Forelimb muscle (tissue), 1 donor: ENCODE measurements at places on chromosomes 1 and 21. TPM values are rescaled to one million over a fixed set of nuclear protein-coding genes. Genes with fewer than 3 reads are reported as not detected.
A peak's percentile ranks its signal among the peaks of the same experiment; 100 is the strongest.

- DNase-seq = no peak
Measured at GRCh38 chr1:31617218-31617915, at the start of gene HCRTR1. Gene HCRTR1, plus strand, starts transcription at chr1:31617689. Its CDS starts 1,504 bp downstream, at chr1:31619193.

The SERPINC1 gene
- polyA plus RNA-seq = 0.16 TPM

The C1orf105 gene
- 142 TPM for polyA plus RNA-seq

DNA sequence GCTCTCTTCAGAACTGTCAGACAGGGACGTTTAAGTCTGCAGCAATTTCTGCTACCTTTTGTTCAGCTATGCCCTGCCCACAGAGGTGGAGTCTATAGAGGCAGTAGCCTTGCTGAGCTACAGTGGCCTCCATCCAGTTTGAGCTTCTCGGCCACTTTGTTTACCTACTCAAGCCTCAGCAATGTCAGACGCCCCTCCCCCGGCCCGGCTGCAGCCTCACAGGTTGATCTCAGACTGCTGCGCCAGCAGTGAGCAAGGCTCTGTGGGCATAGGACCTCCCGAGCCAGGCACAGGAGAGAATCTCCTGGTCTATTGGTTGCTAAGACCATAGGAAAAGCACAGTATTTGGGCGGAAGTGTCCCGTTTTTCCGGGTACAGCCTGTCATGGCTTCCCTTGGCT lies 89.9 kb upstream of the PDC start:
- no peak for DNase-seq

DNA sequence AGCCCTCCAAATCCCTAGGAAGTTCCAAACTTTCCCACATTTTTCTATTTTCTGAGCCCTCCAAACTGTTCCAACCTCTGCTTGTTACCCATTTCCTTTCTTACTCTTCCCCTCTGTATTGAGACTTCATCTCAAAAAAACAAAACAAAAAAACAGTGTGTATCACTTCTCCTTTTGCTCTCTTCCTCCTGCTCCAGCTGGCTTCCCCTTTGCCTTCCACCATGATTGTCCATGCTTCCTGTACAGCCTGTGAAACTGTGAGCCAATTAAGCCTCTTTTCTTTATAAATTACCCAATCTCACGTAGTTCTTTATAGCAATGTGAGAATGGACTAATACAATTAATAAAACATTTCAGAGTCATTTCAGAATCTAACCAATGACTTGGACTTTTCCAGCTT lies 69.6 kb upstream of the KRTAP19-8 start:
- no peak for DNase-seq

The CFHR3 gene
- 2.5 TPM for polyA plus RNA-seq

GRCh38 chr1:154861607-154862094 lies 8.4 kb downstream of the KCNN3 start:
- DNase-seq = no peak

- no peak for DNase-seq
Measured at GRCh38 chr1:21639594-21640041, 29.5 kb downstream of the RAP1GAP start.

DNA sequence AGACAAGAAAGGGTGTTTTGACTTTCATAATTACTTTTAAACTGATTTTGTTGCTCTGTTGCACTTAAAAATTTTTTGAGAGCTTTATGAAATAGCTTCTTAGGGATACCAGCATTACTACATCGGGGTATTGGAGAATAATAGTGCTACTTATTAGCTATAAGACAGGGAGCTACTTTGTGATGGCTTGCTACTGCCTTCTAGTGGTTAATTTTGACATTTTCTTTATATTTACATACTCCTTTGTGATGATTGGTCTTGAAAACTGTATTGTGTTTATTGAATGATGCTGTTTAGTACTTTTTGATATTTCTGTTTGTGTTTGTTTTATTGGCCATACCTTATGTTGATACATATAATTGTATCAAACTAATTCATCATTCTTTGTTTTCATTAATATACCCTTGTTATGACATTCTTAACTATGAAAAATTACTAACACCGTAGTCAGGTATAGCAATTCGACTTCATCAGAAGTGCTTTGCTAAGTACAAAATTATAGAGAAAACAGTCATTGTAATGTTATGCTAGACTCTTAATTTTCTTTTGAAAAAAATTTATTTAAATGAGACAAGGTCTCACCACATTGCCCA lies 85.5 kb downstream of the CLIC4 start:
- peak; percentile 59 for DNase-seq

The TEX38 gene
- polyA plus RNA-seq = 0.27 TPM

GRCh38 chr21:37452227-37452626 lies 85.7 kb downstream of the DYRK1A start:
- no peak for DNase-seq

DNA sequence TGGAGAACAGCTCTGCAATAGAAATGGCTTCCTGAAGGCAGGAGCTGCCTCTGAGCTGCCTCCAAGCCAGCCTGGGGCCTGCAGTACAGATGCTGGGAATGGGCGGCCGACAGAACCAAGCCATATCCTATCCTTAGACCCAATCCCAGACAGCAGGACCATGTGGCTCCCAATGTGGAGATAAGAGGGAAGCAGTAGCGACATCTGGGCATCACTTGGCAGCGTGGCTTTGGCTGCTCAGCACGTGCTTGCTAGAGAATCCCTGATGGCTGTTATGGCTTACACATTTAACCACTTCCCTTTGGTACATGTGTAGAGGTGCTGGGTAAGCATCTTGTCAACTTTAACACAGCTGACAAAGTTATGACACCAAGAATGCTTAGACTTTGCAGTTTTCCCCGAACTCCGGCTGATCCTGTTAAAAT lies 87.7 kb downstream of the MAN1C1 start:
- DNase-seq = no peak

DNA sequence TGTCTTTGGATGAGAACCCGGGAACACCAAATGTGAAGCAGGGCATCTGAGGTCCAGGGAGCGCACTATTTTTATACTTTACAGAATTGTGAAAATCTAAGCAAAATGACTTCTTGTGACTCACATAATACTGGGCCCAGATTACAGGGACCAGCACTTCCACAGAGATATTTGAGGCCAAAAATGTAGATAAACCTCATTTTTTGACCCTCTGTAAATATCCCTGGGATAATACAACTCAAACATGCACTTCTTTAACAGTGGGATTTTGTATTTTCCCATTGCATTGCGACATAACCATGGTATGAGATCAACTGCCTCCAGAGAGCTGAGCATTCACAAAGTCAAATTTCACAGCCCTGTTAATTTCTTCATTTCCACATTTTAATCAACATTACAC lies 289.4 kb upstream of the ADGRL4 start:
- no peak for DNase-seq

DNA sequence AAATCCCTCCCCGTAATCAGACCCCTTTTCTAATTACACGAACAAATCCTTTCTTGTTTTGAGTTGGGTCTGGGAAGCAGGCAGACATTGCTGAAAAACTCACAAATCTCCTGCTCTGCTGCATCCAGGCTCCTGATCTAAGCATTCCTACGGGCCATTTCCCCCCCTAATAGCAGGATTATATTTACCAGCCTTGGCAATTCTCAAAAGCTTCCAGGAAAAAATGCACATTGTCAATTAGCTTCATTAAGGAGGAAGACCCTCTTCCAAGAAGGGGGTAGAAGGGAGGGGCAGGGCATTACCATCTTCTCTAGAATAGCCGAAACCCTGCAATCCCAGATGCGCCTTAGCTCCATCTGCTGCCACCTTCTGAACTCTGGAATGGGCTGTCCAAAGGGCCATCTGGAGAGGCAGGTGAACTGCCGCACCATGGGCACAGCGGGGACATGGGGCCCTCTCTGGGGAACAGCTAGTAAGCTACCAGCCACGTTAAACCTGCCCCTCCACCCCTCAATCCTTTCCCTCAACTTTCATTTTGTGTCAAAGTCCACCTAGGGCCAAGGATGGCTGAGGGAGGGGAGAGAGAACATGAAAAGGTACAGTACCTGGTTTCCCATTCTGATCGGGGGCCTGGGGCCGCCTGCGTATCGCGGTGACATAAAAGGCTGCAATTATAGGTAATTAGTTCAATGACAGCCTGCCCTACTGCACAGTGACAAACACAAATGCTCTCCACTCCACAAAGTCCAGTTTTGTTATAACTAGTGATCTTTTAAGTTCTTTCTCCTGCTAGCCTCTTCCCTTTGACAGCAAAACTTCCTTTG lies 56.8 kb downstream of the MRPL37 start:
- DNase-seq = no peak

DNA sequence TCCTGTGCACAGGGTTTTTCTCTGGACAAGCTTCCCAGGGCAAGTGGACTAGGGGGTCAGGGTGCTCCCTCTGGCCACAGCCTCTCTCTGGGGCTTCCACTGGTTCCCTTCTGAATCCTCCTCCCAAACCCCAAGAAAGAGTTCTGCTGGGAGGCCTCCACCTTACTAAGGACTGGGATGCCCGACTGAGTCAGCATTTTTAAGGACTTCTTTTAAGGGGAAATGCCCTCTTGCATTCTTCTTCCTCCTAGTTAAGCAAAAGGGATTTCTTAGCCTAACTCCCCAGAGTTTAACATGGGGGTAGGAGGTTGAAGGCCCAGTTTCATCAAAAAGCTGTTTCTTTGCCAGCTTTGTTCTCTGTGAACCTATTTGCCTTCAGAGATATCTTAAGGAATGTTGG lies 99.7 kb upstream of the KRTAP19-8 start:
- DNase-seq = no peak

GRCh38 chr1:77977989-77978292 lies 931 bp downstream of the FUBP1 start:
- DNase-seq = no peak

DNA sequence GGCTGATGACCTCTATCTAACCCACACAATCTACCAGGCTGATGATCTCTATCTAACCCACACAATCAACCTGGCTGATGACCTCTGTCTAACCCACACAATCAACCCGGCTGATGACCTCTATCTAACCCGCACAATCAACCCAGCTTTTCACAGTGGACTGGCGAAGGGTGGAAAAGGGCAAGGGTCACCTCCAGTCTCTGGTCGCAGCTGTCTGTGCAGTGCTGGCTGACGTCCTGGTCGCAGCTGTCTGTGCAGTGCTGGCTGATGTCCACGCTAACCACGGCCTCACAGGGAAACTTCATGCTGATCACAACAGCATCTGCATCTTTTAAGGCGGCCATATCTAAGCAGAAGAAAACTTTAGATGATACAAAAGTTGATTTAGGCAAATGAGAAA lies 12.2 kb upstream of the CCDC27 start:
- no peak for DNase-seq

- no peak for DNase-seq
Measured at GRCh38 chr1:205316161-205316566, 5.4 kb downstream of the NUAK2 start.

GRCh38 chr1:203823306-203823705 lies 27.9 kb downstream of the ZBED6 start:
- DNase-seq = no peak

GRCh38 chr1:95286479-95286878 lies 52.5 kb downstream of the RWDD3 start:
- DNase-seq = no peak

The PDC gene
- 0.54 TPM for polyA plus RNA-seq

DNA sequence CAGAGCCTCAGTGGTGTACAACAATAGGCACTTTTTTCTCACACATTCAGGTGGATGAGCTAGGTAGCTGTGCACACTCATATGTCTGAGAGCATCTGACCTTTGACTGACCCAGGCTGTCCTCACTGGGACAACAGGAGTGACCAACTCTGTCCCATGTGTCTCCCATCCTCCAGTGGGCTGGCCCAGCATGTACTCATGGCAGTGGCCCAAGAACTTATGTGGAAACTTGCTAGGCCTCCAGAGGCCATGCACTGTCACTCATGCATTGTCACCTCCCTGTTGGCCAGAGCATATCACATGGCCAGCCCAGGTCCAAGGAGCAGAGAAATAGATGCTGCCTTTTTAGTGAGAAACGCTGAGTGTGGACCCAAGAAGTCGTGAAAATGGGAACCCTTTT lies 158.8 kb downstream of the IGSF21 start:
- no peak for DNase-seq

The PRAMEF11 gene
- polyA plus RNA-seq = not detected

DNA sequence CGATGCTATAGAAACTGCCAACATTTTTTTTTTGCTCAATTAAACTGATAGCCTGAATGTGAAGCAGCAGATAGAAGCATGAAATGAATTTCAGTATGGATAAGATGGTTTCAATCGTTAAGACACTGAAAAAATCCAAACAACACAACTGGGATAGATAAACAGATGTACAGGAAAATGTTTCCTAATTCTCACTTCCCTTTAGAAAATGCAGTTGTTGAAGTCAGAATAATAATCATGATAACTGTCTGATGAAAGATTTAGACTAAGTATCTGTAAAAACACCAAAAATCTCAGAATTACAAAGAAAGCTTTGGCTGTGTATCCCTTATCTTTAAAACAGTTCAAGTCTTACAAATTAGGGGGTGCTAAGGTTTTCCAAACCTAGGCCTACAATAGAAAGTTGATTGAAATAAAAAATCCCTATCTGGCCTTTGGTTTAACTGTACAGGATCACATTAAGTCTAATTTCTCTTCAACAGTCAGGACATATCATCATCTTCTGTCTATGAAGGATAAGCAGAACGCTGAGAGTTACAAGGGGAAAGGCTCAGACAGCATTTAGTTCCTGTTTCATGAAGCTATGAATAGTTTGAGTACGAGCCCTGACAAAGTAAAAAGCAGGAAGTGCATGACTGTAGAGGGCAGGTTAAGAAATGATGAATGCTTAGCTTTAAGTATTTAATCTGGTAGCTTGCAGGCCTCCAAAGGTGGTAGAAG lies 203.2 kb downstream of the APP start:
- DNase-seq = no peak

The AKR7A2 gene
- polyA plus RNA-seq = 45.3 TPM

The IARS2 gene
- 48.1 TPM for polyA plus RNA-seq

GRCh38 chr1:7004181-7004580 lies 218.9 kb downstream of the CAMTA1 start:
- DNase-seq = no peak
